ENCODE measurements at places on chromosomes 3 and 15. TPM values are rescaled to one million over a fixed set of nuclear protein-coding genes. Genes with fewer than 3 reads are reported as not detected.

Gene MEIS2
- 0.24 TPM for total RNA-seq

Gene CNOT10
- 48.0 TPM for total RNA-seq

Gene AMIGO3
- total RNA-seq, result not detected

Gene PLA2G4E
- total RNA-seq, result not detected

Gene TMEM108
- total RNA-seq, result not detected

Gene LRRC31
- not detected for total RNA-seq

Gene TMC3
- not detected for total RNA-seq

Gene GREM1
- total RNA-seq, result not detected

Gene MRPS25
- 72.4 TPM for total RNA-seq

Gene NLGN1
- not detected for total RNA-seq

Gene FSD2
- not detected for total RNA-seq

Gene ZKSCAN7
- total RNA-seq, result 9.2 TPM

Gene RTP3
- total RNA-seq, result not detected
